ENCODE measurements at places on chromosomes 16 and 17.
A peak's percentile ranks its signal among the peaks of the same experiment; 100 is the strongest.

GRCh38 chr17:58564971-58565370, 50.5 kb upstream of the MTMR4 start:
- DNase-seq, result no peak

GRCh38 chr16:49696414-49697101, 159.4 kb downstream of the ZNF423 start:
- DNase-seq, result no peak

GRCh38 chr16:83470416-83470815, 337.4 kb upstream of the HSBP1 start:
- DNase-seq, result no peak

GRCh38 chr17:35448899-35449227, 297 bp upstream of the SLFN13 start:
- DNase-seq, result no peak

DNA sequence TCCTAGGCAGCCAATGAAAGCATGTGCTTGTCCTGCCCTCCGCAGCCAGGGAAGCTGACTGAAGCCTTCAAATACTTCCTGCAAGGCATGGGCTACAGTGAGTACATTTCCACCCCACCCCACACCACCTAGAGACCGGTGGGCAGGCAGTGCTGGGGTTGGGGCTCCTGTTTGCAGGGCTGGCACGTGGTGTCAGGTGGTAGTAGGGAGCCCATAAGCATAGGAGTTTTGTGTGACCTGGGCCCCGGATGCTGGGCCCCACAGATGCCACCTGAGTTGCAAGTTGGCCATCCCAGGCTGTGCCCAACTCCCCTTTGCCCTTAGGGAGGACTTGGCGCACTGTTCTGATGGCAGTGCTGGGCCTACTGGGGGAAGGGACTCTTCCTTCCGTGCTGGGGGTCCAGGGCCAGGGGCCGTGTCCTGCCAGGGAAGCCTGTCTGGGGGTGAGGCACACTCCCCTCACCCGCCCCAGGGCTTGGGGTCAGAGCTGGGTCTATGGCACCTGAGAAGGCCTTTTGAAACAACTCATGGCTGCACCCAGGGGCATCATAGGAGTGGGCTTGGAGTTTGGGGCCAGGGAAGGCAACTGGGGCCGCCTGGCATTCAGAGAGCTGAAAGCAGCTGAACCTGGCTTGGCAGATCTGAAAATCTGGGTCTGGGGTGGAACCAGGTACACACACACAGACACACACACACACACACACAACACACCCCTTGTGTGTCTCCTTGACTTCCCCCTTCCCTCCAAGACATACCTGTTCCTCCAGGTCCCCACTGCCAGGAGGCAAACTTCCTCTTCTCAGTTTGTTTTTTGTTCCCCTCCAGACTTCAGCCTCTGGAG, 5.8 kb upstream of the SETD6 start:
- DNase-seq, result no peak

- DNase-seq, result no peak
Observed at GRCh38 chr17:34312080-34312479, 7.2 kb upstream of the CCL8 start.

GRCh38 chr17:9648521-9649110, 3.3 kb downstream of the USP43 start:
- DNase-seq, result no peak

GRCh38 chr17:77476931-77477805, 336.4 kb downstream of the SEC14L1 start:
- DNase-seq, result no peak

DNA sequence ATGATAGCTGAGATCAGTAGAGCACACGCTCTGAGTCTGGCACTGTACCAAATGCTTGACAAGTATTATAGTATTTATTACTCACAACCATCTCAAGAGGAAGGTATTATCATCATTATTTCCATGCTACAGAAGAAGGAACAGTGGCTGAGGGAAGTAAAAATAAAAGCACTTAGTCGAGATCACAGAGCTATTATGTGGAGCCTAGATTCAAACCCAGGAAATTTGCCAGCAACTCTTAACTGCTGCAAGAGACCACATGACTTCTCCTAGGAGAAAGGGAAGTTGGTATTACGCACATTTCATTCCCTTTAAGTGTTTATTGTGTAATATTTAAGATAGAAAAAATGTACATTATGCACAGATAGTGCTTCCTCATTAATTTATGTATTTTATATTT, 1.0 kb upstream of the RHOT1 start:
- DNase-seq, result no peak

GRCh38 chr17:48626245-48627117, at the start of gene HOXB9:
Gene HOXB9 (minus strand): TSS chr17:48626358. CDS start chr17:48626269, 89 bp downstream.
- peak; percentile 19 for DNase-seq

DNA sequence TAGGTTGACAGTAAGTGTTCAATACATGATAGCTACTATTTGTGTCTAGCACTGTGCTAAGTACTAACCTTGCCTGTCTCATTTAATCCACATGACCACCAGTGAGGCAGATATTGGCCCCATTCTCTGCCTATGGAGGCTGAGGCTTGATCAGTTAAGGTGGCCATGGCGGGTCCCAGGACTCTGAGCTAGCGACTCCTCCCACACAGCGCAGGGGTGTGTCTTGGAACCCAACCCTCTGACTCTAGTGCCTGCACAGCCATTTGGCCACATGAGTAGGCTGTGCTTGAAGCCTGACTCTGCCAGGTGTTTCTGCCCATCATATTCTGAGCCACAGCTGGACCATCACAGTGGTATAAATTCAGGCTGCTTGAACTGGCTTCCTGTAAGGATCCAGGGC, 6.4 kb downstream of the NHERF1 start:
- DNase-seq, result no peak

DNA sequence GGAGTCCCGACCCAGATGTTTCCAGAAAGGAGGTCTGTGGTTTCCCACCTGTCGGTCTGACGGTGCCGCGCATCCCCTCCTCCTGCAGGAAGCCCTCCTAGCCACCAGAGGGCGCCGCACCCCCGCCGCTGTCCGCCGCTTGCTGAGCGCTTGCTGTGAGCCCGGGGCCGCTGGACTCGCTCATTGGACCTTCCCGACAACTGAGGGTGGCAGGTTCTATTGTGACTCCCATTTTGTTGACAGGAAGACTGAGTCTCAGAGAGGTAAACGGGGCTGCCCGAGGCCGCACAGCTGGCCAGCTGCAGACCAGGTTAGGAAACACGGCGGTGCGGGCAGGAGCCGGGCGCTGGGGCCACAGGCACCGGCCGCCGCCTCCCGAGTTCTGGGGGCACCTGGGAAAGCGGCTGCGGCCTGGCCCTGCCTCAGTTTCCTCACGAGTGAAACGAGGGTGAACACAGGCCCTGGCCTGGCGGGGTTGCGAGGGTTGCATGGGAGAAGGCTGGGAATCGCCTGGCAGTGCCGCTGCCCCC, 191.1 kb upstream of the CIBAR2 start:
- DNase-seq, result peak; percentile 55

DNA sequence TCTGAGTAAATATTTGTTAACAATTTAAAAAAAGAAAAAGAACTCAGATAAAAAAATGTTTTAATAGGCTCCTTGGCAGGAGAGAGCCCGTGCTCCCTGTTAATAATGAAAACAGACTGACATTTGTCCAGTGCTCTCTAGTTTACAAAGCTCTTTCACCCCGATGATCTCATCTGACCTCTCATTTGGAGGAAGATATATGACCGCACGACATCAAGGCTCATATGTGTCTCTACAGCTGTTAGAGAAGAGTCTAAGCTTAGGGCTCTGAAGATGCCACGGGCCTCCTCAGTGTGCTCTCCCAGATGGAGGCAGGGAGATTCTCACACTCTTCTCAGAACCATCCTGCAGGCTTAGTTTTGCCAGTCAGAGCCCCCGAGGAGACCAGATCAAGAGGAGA, 280.8 kb upstream of the IRX5 start:
- DNase-seq, result no peak

DNA sequence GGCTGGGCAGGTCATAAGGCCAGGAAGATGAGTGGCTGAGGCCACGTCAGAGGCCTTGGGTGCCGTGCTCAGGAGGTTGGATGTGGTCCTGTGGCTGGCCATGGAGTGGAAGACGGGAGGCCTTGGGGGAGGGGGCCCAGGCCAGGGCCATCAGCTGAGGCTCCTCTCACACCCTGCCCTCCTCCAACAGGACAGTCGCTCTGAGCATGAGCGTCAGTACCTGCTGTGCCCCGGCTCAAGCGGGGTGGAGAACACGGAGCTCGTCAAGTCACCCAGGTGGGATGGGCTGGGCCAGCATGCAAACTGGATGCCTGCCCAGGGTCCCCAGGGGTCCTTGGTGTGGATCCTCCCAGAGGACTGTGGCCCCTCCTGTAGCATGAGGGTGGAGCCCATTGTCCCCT, 19.2 kb downstream of the POLR3E start:
- no peak for DNase-seq

DNA sequence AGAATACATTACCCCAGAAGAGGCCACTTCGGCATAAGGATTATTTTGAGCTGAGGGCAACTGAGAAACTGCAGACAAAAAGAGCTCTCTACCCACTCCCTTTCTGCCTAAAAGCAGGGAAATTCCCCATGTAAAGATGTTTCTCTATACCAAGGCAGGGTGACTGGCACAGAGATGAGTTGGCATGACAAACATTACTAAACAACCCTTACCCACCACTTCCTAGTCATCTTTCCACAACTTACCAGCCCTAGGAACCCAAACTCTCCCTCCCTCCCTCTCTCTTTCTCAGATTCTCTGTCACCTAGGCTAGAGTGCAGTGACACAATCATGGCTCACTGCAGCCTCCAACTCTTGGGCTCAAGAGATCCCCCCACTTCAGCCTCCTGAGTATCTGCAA, 68.6 kb downstream of the EMP2 start:
- DNase-seq, result no peak
